ENCODE measurements at places on chromosomes 13 and 19.

DNA sequence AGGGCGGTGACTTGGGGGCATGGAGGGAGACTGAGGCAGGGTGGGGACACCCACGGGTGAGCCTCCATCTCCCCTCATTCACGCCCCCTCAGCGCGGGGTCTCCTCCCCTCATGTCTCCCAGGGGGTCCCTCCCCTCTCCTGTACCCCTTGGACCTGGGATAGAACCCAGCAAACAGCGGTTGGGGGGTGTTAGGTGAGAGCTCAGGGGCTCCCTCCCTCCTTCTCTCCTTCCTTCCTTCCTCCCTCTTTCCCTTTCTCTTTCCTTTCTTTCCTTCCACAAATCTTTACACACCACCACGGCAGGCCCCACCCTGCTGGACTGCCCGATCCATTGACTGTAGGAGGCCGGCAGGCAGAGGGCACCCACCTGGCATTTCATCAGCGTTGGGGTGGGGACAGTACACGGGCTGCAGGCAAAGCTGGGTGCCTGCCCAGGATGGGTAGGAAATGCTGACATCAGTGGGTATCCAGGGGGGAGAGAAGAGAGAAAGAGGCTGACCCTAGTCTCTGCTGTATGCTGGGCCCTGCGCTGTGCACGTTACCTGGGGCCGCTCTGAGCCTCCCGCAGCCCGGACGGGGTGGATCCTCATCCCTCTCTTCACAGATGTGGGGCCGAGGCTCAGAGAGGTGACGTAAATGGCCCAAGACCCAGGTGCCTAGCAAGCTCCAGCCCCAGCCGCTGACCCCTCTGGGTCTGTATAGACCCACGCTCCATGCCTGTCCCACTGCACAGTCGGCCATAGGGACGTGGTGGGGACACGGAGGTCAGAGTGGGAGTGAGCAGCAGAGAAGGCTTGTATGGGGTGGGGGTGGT, 3.5 kb downstream of the SSC5D start:
- no peak for DNase-seq

- DNase-seq, result no peak
Measured at GRCh38 chr13:47932950-47933923, 67.8 kb downstream of the SUCLA2 start.

- no peak for DNase-seq
Measured at GRCh38 chr19:4780860-4781259, 10.7 kb upstream of the FEM1A start.

GRCh38 chr13:44299152-44299943, 74.3 kb upstream of the SERP2 start:
- no peak for DNase-seq

DNA sequence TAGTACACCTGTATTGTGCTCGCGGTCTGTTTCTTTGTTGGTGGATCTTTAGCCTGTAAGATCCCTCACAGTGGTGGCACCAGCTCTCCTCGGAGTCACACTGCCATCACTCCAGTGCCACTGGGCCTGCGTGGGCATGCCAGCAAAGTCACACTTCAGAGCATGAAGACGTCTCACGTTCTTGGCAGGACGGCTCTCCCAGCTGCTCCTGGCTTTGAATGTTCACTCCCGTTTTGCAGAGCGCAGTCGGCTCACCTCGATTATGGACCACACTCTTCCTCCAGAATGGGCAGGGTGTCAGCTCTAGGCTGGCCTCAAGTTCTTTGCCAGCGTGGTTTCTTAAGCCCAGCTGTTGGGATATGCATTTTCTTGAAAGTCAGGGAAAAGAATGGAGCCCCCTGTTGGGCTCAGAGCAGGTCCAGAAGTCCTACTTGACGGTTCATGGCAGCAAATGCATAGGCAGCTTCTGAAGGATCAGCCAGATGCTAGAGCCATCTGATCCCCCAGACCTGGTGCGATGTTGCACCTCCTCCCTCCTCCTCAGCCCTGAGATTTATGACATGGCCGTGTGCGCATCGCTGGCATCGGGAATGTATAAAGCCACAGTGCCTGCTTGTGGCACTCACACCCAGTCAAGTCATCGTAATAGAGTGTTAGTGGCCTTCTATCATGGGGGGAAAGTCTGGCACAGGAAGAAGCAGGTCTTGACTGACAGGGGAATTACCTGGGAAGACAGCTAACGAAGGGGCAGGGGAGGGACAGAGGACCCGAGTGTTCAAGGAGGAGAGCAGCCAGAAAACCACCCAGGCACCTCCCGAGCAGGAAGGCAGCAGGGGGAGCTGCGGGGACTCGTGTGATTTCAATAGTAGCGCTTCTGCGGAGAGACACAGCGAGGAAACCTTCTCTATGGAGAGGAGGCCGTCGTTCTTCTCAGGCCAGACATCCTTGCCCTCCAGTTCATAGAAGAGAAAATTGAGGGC, 40.2 kb upstream of the NPAS1 start:
- no peak for DNase-seq

DNA sequence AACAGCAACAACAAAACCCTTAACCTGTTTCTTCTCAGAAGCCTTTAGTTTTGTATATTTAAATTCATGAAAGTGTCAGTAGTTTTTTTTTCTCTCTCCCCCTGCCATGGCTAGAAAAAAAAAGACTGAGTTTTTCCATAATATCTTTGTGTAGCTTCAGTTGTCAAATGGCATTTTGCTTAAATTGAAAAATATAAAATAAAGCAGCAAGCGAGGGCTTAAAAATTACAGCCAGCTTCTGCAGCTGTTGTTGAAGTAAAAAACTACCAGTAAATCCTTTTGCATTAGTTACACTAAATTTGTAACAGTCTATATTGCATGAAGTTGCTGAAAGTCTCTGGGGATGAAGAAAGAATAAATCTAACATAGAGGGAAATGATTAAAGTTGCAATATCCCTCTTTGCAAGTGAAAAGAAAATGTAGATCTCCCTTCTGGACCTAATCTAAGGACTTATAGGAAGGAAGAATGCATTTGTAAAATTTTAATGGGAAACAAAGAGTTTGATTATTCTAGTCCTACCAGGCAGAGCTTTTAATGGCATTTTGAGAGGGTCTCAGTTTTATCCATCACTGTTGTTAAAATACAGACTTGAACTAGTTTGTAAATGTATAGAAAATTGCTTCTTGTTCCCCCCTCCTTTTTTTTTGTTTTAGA, 215.7 kb downstream of the ATP8A2 start:
- no peak for DNase-seq

All from stimulated activated CD4-positive, alpha-beta T cell treated with anti-CD3 and anti-CD28 coated beads, Interleukin-1b, Interleukin-23, amount 100 ng/mL, for 1 hour (primary cell).